Panc1 (cell line): ENCODE measurements at places on chromosomes 1 and 21. TPM values are rescaled to one million over a fixed set of nuclear protein-coding genes. Genes with fewer than 3 reads are reported as not detected.
A peak's percentile ranks its signal among the peaks of the same experiment; 100 is the strongest.

LEPR gene
- total RNA-seq: 3.0 TPM

RIMKLA gene
- 13.6 TPM for total RNA-seq

CLDN19 gene
- total RNA-seq: 0.05 TPM

GUCA2A gene
- total RNA-seq: not detected

PCP4L1 gene
- not detected for total RNA-seq

SHC1 gene
- 373 TPM for total RNA-seq

ANGPTL3 gene
- total RNA-seq: not detected

H3-3A gene
- total RNA-seq: 404 TPM

KPRP gene
- total RNA-seq: not detected

DNA sequence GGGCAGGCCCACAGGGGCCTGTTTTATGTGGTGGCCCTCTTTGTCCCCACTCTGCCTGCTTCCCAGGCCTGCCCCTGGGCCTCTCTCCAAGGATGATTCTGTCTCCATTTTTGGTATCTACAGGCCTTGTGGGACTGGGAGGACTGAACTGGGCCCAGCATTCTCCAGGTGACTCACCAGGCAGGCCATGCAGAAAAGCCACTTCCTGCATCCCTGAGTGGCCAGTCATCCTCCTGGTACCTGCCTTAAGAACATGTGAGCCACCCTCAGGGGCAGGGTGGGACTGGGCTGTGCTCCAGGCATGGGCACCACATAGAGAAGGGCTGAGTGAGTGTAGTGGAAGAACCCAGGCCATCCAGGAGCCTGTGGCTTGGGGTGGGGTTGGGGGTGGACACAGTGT, 20.0 kb upstream of the BCAR3 start:
- peak; percentile 85 for DNase-seq
- no peaks in the 10 kb centered on the region for H3K27me3 ChIP-seq
- H3K27ac ChIP-seq: peak overlapping the region; percentile 69
- peaks cover 15% of the 10 kb centered on the region for H3K4me1 ChIP-seq

DNA sequence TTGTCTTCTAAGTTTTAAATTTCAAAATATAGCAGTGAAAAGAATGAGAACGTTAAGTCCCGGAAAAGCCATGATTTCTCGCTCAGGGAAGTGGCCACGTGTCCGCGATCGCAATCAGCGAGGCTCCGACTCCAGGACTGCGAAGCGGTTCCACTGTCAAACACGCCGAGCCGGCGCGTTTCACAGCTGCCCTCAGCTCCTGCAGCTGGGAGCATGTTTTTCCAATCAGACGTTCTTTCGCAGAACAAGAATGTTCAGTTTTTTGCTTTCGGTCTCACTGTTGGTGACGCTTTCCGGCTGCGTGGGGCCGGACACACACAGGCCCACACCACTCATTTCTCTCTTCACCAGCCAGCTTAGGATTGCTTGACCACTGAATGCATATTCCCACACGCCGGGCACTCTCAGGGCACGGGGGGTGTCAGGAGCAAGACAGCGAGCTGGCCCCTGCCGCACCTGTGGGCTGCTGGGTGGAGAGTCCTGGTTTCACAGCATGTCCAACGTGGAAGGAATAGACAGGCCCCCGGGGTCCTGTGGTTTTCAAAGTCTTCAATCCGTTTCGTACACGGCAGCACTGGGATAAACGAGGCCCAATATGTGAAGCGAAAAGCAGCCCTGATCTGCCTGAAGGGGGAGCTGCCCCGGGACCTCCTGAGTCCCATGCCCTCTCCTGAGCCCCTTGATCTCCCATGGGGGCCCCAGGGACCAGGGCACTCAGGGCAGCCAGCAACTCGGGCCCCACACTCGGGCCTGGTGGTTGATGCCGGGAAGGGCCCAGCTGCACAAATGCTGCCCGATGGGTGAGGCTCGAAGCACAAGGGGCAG, 47.3 kb upstream of the COL18A1 start:
- H3K4me1 ChIP-seq: peaks cover 40% of the 10 kb centered on the region
- H3K36me3 ChIP-seq: no peaks in the 10 kb centered on the region
- peak overlapping the region; percentile 66; the same call in 1 of the 2 replicates for H3K27ac ChIP-seq
- H3K27me3 ChIP-seq: no peaks in the 10 kb centered on the region
- no peak overlapping the region for H3K4me3 ChIP-seq
- DNase-seq: no peak

- H3K4me3 ChIP-seq: peak overlapping the region; percentile 66
- no peak for DNase-seq
- no peak overlapping the region for H3K27ac ChIP-seq
These were observed 109.4 kb downstream of the NAV1 start for GRCh38 chr1:201648066-201648906.

DNA sequence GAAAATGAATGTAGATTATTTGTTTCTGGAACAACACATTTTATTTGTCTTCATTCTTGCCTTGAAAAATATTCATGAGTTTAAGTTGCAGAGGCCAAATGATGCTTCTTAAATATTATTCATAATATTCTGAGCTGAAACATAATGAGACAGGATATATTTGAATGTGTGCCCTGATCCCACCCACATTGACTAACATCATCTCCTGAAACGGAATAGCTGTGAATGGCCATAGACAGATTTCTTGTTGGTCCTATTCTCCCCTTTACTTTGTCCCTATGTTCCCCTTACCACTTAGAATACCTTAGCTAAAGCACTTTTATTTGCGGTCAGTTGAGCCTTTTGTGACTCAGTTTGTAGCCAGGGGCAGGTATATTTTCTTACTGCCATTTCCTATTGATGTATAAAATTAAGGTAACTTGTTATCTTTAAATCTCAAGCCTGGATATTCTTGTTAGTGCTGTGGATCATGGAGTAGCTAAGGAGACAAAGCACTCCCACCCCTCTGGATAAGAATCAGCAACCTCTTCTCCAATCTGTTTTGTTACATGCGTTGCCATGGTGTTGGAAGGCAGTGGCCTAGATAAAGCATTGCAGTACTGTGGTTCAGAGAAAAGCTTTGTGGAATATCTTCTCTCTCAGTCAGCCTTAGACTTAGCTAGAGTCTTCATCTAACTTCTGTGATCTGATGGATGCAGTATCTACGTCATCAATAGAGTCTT, 478.5 kb upstream of the DEPDC1 start:
- DNase-seq: no peak
- no peaks in the 10 kb centered on the region for H3K36me3 ChIP-seq
- no peaks in the 10 kb centered on the region for H3K27me3 ChIP-seq
- no peak overlapping the region for H3K27ac ChIP-seq

- H3K27me3 ChIP-seq: no peaks in the 10 kb centered on the region
- DNase-seq: no peak
- H3K36me3 ChIP-seq: peaks cover 25% of the 10 kb centered on the region
- no peak overlapping the region for H3K4me3 ChIP-seq
- no peak overlapping the region for H3K27ac ChIP-seq
These were observed 17.2 kb upstream of the SEMA4A start for GRCh38 chr1:156135930-156136871.

GRCh38 chr1:182376936-182377574, 14.5 kb downstream of the GLUL start:
- no peaks in the 10 kb centered on the region for H3K27me3 ChIP-seq
- DNase-seq: no peak
- no peak overlapping the region for H3K4me3 ChIP-seq
- H3K36me3 ChIP-seq: no peaks in the 10 kb centered on the region

- H3K27ac ChIP-seq: no peak overlapping the region
- no peaks in the 10 kb centered on the region for H3K27me3 ChIP-seq
- H3K4me3 ChIP-seq: no peak overlapping the region
- H3K36me3 ChIP-seq: no peaks in the 10 kb centered on the region
- H3K4me1 ChIP-seq: peaks cover 7% of the 10 kb centered on the region
- peak; percentile 58 for DNase-seq
These were observed 22.7 kb downstream of the PGM1 start for GRCh38 chr1:63615768-63616420.

GRCh38 chr1:22969304-22969709, 3.4 kb downstream of the LACTBL1 start:
- H3K36me3 ChIP-seq: no peaks in the 10 kb centered on the region
- H3K4me1 ChIP-seq: no peaks in the 10 kb centered on the region
- DNase-seq: no peak
- no peak overlapping the region for H3K4me3 ChIP-seq
- H3K27ac ChIP-seq: no peak overlapping the region
- H3K27me3 ChIP-seq: peaks cover 14% of the 10 kb centered on the region

GRCh38 chr1:26046246-26047095, 553 bp upstream of the SLC30A2 start:
- no peak for DNase-seq
- no peaks in the 10 kb centered on the region for H3K36me3 ChIP-seq
- H3K4me1 ChIP-seq: no peaks in the 10 kb centered on the region; the same call in 1 of the 2 replicates
- peak overlapping the region; percentile 25 for H3K4me3 ChIP-seq
- no peak overlapping the region for H3K27ac ChIP-seq
- peaks cover 15% of the 10 kb centered on the region for H3K27me3 ChIP-seq

GRCh38 chr1:198364471-198364870, 176.0 kb downstream of the ATP6V1G3 start:
- H3K36me3 ChIP-seq: no peaks in the 10 kb centered on the region
- no peaks in the 10 kb centered on the region for H3K27me3 ChIP-seq
- H3K4me3 ChIP-seq: no peak overlapping the region
- no peak for DNase-seq

DNA sequence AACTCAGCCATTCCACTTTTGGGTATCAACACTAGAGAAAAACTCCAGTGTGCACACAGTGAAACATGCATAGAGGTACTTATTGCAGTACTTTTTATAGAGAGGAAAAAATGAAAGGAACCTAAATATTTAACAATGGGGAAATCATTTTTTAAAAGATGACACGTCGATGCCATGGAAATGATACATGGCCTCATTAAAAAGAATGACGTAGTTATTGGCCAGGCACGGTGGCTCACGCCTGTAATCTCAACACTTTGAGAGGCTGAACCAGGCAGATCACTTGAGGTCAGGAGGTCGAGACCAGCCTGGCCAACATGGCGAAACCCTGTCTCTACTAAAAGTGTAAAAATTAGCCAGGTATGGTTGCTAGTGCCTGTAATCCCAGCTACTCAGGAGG, 42.5 kb downstream of the MATN1 start:
- DNase-seq: no peak
- peaks cover 11% of the 10 kb centered on the region; the same call in 1 of the 2 replicates for H3K27me3 ChIP-seq
- no peak overlapping the region for H3K27ac ChIP-seq
- H3K4me1 ChIP-seq: no peaks in the 10 kb centered on the region; the same call in 1 of the 2 replicates

DNA sequence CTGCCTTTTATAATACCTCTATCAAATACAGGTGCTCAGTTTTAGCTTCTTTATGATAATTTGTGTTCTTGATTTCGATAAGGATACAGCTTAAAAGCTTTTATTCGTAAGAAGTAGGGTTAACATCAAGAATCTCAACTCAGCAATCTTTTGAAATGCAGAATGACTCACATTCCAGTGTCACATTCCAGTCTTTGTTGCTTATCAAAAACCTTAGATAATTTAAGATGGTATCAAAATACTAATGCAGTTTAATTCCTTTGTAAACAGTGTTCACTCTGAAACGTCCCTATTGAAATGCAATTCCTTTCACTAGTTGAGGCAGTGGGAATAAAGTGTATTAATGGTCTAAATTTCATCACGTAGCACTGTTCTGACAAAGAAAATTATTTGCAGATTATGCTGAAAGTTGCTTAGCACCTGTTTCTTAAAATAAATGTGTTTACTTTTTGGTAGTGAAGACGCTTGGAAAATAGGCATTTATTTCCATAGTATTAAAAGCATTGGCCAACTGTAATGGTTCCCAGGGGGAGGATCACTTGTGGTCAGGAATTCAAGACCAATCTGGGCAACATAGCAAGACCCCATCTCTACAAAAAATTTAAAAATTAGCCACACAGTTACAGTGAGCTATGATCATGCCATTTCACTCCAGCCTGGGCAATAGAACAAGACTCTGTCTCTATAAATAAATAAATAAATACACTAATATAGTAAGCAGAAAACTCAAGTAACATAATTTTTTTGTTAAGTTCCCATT, 10.1 kb upstream of the CNN3 start:
- no peak overlapping the region for H3K27ac ChIP-seq
- no peaks in the 10 kb centered on the region for H3K27me3 ChIP-seq
- H3K4me3 ChIP-seq: no peak overlapping the region
- no peak for DNase-seq
- H3K4me1 ChIP-seq: no peaks in the 10 kb centered on the region

- H3K4me3 ChIP-seq: no peak overlapping the region
- H3K4me1 ChIP-seq: peaks cover 13% of the 10 kb centered on the region
- no peak overlapping the region for H3K27ac ChIP-seq
- no peaks in the 10 kb centered on the region for H3K36me3 ChIP-seq
- DNase-seq: no peak
These were observed 99.7 kb downstream of the PRDM16 start for GRCh38 chr1:3168678-3169077.

- no peaks in the 10 kb centered on the region for H3K27me3 ChIP-seq
- H3K4me1 ChIP-seq: peaks cover 8% of the 10 kb centered on the region
- H3K27ac ChIP-seq: peak overlapping the region; percentile 89
- H3K4me3 ChIP-seq: peak overlapping the region; percentile 83
- H3K36me3 ChIP-seq: peaks cover 5% of the 10 kb centered on the region; the same call in 1 of the 2 replicates
These were observed 646 bp upstream of the RRP15 start for GRCh38 chr1:218284377-218284916.

GRCh38 chr1:16151196-16151994, 4.5 kb downstream of the EPHA2 start:
- no peak for DNase-seq
- peak overlapping the region; percentile 93 for H3K4me3 ChIP-seq
- H3K27ac ChIP-seq: peak overlapping the region; percentile 100
- peaks cover 21% of the 10 kb centered on the region for H3K36me3 ChIP-seq

DNA sequence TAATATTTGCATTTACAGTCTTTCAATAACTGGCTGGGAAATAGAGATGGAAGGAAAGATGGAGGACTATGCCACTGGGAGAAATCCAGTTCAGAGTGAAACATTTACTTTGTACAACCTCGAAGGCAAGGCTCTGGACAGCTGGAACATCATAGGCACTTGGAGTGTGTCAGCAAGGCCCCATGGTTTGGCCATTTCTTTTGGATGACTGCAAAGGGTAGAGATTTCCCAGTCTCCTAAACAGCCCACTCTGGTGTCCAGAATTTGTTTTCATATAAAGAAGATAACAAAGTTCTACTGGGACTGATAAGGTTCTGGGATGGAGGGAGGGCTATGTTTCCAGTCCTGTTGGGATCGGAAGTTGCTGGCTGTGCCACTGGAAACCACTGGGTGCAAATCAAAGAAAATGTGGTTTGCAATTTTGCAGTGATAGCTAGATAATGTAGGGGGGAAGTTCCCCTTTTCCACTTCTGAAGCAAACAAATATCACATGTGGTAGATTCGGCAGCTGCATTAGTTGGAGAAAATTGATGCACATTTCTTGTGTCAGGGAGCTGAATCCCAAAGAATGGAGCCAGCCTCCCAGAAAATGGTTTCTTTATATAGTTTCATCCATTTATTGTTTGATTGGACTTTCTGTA, 16.2 kb downstream of the KCND3 start:
- DNase-seq: no peak
- H3K36me3 ChIP-seq: no peaks in the 10 kb centered on the region
- H3K4me3 ChIP-seq: no peak overlapping the region
- no peaks in the 10 kb centered on the region for H3K4me1 ChIP-seq
- H3K27me3 ChIP-seq: peaks cover 6% of the 10 kb centered on the region; the same call in 1 of the 2 replicates
- H3K27ac ChIP-seq: no peak overlapping the region

- H3K27me3 ChIP-seq: no peaks in the 10 kb centered on the region
- no peak overlapping the region for H3K27ac ChIP-seq
- H3K36me3 ChIP-seq: no peaks in the 10 kb centered on the region
These were observed 138.2 kb downstream of the COP1 start for GRCh38 chr1:176068901-176069300.
